ENCODE measurements at places on chromosomes 7 and 10.

- no peak for DNase-seq
These were observed 8.4 kb downstream of the ETV1 start for GRCh38 chr7:13981070-13981469.

DNA sequence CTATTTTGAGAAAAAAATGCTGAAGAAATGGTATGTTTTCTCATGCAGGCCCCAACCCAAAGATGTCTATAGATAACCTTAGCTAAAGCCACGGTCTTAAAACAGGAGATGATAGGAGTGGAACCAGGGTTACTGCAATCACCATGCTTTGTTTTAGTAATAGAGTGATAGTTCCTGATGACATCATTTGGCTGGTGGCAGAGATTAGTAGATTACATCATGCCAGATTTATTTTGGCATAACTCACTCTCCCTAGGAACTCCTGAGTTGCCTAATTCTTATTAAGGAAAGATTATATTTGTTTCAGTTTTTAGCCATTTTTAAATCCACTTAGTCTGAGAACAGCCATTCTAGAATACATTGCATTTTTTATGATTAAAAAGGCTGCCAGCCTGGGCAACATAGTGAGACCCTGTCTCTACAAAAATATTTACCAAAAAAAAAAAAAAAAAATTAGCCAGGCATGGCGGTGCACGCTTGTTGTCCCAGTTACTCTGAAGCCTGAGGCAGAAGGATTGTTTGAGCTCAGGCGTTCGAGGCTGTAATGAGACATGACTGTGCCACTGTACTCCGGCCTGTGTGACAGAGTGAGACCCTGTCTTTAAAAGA, 17.8 kb downstream of the ENO4 start:
- no peak for DNase-seq

GRCh38 chr10:51141010-51141409, 66.7 kb downstream of the PRKG1 start:
- DNase-seq, result no peak

DNA sequence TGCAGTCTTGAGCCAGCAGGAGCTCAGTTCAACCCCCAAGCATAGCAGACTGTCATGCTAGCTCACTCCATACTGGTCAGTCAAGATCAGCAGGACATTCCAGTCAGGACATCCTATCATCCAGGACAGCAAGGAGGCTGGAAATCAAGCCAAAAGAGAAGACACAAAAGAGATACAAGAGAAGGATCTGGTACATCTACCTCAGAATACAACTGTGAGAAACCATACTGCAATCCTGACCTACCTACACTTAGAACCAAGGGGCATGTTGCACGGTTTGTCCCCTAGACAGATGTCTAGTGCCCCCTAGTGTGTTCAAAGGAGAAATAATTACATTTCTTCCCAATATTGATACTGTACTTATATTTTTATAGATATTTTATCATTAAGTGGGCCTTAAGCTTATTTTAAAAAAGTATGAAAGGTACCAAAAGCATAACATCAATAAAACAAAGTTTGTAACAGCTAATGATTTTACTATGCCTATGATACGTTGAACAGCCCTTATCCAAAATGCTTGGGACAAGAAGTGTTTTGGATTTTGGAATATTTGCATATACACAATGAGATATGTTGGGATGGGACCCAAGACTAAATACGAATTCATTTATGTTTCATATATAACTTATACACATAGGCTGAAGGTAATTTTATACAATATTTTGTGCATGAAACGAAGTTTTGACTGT, 26.7 kb downstream of the ERCC6 start:
- no peak for DNase-seq

DNA sequence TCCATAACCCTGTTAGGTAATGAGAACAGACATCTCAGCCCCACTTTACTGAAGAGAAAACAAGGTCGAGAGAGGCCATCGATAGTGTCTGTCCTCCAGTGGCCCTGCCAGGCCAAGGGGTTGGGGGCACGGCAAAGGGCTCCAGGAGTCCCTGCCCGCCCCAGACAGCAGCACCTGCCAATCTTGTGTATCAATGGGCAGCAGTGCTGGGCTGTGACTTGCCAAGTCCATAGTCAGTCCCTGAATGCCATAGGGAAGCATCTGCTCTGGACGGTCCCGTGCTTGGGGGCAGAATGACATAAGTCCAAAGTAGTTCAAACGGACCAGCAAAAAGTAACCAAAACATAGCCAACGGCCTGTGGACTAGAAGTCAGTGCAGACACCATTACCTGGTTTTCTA, 33.2 kb downstream of the DLG5 start:
- no peak for DNase-seq

DNA sequence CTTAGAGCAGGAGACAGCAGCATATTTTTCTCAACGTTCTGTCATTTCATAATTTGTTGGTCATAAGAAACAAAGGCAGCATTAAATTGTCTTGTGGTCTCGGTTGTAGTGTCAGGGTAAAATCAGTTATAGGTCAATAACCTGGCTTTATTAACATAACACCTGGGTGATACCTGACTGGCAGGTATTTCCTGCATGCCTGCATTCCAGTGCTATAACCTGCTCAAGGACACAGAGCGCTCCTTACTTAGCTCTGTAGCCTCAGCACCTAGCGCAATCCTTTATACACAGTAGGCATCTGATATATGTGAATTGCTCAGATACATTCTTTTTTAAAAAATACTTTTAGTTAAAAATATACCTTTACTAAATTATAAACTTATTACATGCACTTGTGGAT, 38.9 kb upstream of the PRKG1 start:
- DNase-seq, result no peak

DNA sequence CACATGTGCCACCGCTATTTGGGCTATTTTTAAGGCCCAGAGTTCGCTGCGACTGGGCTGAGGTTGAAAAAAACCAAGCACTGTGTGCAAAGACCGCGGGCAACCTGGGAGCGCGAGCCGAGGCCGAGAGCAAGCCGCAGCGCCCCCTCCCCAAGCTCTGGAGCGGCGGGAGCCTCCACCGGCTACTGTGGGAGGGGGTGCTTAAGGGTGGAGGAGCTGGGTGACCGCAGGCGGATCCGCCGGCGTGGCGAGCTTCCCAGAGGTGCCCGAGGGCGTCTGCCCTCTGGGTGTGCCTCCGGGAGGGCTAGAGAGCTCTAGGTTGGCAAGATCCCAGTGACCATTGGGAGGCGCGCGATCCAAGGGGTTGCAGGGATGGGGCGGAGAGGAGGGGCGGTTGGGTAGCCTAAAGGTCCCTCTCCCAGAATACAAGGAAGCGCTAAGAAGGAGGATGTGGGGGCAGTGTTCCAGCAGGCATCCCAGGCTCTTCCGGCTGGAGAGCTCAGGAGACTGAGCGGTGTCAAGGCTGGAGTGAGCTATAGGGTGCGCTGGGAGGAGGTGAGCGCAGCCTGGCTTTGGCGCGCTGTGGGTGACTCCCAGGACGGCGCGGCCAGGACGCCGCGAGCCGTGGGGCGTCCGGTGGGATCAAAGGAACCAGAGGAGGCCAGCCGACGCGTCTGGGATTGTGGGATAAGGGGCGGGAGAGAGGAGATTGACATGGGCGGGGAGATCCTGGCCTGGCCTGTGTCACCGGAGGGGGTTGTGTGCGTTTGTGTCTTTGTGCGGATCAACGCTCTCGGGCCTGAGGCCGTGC, 8.0 kb downstream of the DLX5 start:
- no peak for DNase-seq

- DNase-seq, result no peak
These were observed 50.6 kb upstream of the FAM204A start for GRCh38 chr10:118392761-118393160.

DNA sequence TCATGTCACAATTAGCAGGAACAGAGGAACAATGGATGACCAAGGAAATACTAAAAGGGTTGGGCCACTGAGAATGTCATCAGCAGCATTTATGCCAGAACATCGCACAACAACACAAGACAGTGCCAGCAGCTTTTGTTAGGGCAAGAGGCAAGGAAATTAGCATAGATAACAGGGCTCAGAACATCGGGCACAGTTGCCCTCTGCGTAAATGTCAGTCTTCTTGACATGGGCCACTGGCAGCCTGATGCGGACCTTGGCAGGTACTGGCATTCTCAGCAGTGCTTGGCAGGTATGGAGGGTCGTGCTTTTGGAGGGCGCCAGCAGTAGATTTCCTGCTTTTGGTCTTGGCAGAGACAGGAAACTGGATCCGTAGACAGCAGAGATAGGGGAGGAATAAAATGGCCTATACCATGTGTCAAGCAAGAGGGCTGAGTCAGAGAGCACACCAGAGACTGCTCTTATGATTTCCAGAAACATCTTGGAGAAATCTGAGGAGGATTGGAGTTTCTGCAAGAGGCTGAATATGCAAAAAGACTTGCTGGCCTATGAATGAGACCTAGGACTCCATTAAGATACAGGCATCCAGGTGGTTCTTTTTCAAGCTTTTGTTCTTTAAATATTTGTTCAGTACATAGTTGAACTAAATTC, 371.5 kb upstream of the MTPN start:
- no peak for DNase-seq

- no peak for DNase-seq
These were observed 1.5 kb downstream of the STOX1 start for GRCh38 chr10:68828833-68829232.

Measured in CD8-positive, alpha-beta memory T cell (primary cell).